ENCODE measurements at places on chromosomes 7 and 10.
A peak's percentile ranks its signal among the peaks of the same experiment; 100 is the strongest.

- DNase-seq: no peak
Measured at GRCh38 chr7:72781631-72782030, 46.4 kb downstream of the TYW1B start.

GRCh38 chr7:36568452-36568849, 155.8 kb downstream of the AOAH start:
- no peak for DNase-seq

- no peak for DNase-seq
Measured at GRCh38 chr10:88840104-88840503, 11.5 kb downstream of the ANKRD22 start.

DNA sequence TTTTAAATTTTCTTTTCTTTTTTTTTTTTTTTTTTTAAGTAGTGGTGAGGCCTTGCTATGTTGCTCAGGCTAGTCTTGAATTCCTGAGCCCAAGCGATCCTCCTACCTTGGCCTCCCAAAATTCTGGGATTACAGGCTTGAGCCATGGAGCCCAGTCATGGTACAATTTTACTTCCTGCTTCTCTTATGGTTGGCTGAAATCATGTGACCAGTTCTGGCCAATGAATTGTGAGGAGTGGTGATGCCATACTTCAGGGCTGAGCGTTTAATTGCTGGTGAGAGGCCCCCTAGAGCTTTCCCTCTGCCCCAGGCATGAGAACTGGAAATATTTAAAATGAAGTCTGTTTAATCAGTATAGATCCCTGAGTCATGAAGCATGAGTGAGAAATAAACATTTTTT, 22.2 kb upstream of the BAIAP2L1 start:
- DNase-seq: peak; percentile 40

DNA sequence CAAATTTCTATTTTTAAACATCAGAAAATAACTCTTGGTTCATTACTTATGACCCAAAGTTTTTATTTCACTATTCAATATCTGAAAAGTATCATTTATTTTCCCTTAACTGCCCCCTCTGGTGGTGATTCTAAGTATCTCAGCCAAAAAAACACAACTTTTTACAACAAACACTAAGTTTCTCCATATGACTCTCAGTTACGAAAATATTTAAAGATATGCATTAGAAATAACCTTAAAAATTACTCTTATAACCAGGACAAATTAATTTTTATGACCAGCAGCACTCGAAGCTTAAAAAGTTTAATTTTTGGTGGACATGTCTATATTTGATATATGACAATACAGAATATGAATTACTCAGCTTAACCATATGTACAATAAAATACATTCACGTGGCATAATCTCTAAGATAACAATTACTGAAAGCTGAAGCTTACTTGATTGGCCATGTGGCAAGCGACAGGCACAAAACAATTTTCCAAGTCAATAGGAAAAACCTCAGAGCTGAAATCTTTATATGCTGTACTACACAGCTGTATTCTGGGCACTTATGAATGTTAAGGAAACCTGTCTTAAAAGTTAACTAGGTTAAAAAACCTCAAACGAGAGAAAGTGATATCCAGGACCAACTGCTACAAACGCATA, 2.3 kb downstream of the HNRNPA2B1 start:
- peak; percentile 60 for DNase-seq

DNA sequence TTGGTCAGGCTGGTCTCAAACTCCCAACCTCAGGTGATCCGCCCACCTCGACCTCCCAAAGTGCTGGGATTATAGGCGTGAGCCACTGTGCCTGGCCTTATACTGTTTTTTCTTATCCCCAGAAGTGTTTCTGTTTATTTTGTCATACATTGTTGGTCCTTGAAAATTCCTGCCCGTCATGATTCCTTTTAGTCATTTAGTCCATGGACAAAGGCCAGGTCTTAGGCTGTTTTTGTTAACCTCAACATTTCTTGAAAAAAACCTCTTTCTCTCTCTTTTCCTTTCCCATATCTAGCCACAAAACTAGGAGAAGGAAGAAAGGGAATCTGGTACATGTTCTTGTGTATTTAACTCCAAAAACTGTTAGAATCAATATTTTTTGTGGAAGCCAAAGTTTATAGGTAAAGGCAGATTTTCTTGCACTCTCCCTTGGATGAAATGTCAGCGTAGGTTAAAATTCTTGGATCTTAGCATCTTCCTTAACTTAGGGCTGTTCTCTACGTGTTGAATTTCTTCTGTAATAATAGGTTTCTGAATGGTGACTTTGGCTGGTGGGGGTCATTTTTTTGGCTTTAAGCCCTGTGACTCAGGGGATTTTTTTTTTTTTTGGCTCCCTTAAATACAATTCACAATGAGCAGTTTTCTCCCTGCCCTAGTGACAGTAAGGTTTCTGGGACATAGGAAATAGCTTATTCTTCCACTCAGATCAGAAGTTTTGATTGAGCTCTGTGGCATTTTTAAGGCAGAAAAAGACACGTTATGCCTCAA, 500.8 kb downstream of the AUTS2 start:
- DNase-seq: no peak

DNA sequence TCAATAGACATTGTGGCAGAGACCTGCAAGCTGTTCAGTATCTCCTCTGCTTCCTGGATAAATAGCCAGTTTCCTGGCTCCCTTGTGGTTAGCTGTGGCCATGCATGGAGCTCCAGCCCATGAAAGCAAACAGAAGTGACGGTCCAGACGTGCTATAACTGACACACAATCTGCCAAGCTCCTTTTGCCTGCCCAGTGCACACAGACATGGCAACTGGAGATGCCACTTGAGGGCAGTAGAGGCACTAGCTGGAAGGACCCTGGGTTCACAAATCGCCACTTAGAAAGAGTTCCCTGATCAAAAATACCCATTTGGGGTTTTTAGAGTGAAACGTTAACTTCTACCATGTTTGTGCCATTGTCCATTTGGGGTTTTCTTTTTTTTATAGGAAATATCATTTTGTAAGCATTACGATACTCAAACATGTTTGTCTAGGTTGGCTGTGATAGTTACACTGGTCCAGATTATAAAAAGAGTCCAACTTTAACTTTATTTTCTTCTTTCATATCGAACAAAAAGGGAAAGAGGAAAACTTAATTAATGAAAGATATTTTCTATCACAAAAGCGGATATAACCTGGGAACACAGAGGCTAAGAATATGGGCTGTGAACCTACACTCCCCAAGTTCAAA, 31.3 kb downstream of the KIN start:
- peak; percentile 41 for DNase-seq

GRCh38 chr7:71661671-71662224, 529.8 kb downstream of the GALNT17 start:
- DNase-seq: no peak

DNA sequence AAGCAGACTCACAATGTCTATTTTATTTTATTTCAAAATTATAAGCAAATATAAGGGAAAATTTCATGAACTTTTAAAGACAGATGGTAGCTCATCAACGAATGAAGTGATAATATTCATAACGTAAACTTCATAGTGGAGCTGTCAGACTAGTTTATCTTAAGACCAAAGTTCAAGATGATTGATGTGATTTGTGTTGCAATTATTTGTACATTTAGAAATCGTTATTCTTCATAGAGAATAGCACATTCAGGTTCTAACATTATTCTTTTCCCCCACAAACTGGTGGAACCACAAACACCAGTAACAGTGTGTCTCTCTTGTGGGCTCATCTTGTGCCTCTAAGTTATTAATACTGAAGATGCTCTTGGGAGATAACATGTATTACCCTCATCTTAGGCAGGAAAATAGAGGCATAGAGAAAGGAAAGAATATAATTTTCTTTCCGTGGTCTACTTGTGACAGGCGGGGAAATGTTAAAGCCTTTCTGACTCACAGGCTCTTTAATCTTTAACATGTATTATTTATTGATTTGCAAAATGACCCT, 37.0 kb downstream of the CCSER2 start:
- DNase-seq: no peak

- no peak for DNase-seq
Measured at GRCh38 chr10:93149761-93150160, 76.1 kb downstream of the CYP26A1 start.

GRCh38 chr10:132001238-132001972, 19.7 kb upstream of the BNIP3 start:
- DNase-seq: no peak

GRCh38 chr7:77247206-77247850, 47.7 kb upstream of the FGL2 start:
- DNase-seq: peak; percentile 81

DNA sequence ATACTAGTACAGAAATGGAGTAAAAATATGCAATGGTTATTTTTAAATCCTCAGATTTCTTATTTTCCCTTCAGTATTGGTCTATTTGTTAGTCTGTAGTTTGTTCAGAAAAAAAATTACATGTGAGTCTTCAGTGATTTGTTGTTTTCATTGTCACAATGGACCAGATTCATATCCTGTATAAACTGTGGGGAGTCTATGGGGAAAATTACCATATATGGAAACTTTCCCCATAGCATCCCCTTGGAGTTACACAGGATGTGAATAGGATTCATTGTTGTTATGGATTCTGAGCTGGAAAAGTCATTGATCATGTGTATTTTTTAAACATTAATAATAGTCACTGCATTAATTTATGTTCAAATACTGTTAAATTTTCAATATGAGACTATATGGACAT, 72.6 kb downstream of the ST7 start:
- no peak for DNase-seq

- no peak for DNase-seq
Measured at GRCh38 chr7:142814451-142814850, 40.4 kb upstream of the EPHB6 start.

GRCh38 chr7:117322741-117323304, at the start of gene WNT2:
WNT2 (minus strand) TSS chr7:117323058; CDS start chr7:117322989, 69 bp downstream.
- no peak for DNase-seq

All from OCI-LY7 (cell line).